ENCODE measurements at places on chromosomes 1 and 21. TPM values are rescaled to one million over a fixed set of nuclear protein-coding genes. Genes with fewer than 3 reads are reported as not detected.

PTPN7 gene
- 597 TPM for total RNA-seq

DNA sequence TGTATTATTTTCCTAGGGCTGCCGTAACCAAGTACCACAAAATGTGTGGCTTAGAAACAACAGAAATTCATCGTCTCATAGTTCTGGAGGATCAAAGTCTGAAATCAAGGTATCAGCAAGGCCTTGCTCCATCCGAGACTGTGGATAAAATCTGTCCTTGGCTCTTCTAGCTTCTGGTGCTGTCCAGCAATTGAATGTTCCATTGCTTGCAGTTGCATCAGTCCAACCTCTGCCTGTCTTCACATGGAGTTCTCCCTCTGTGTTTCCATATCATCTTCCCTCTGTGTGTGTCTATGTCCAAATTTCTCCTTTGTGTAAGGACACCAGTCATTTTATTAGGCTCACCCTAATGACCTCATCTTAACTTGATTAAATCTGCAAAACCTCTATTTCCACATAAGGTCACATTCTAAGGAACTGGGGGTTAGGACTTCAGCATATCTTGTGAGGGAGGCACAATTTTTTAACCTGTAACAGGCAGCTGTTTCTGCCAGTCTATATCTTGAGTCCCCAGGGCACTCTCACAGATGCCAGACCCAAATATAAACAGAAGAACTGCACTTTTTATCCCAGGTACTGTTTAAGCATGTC lies 84.2 kb downstream of the ERG start:
- H3K27me3 ChIP-seq = peaks cover 10% of the 10 kb centered on the region
- H3K4me1 ChIP-seq = no peaks in the 10 kb centered on the region
- no peak overlapping the region for H3K27ac ChIP-seq
- no peak overlapping the region for H3K4me3 ChIP-seq
- no peaks in the 10 kb centered on the region for H3K36me3 ChIP-seq

- H3K4me1 ChIP-seq = no peaks in the 10 kb centered on the region
- H3K4me3 ChIP-seq = no peak overlapping the region
- H3K27ac ChIP-seq = no peak overlapping the region
Observed at GRCh38 chr21:17264182-17264581, 248.7 kb upstream of the CXADR start.

GRCh38 chr1:3429766-3430165 lies 24.7 kb upstream of the ARHGEF16 start:
- H3K4me3 ChIP-seq = no peak overlapping the region
- H3K27me3 ChIP-seq = no peaks in the 10 kb centered on the region
- DNase-seq = no peak
- no peaks in the 10 kb centered on the region for H3K36me3 ChIP-seq

TGFB2 gene
- not detected for total RNA-seq

Data from activated T-helper 1 cell treated with anti-CD3 and anti-CD28 coated beads, Interleukin-12 subunit alpha, Interleukin-12 subunit beta, Interleukin-2, Interleukin-4 antibody, amounts not matched to agents 30 ng/mL and 10 ng/mL and 1 ng/mL, durations not matched to agents 14 hours and 24 hours and 36 hours (primary cell).